ENCODE measurements at places on chromosomes 1 and 21. TPM values are rescaled to one million over a fixed set of nuclear protein-coding genes. Genes with fewer than 3 reads are reported as not detected.

GRCh38 chr1:242405947-242406346 is 118.5 kb downstream of the PLD5 start:
- no peak for DNase-seq

SRGAP2B gene
- total RNA-seq, result 41.2 TPM

DNA sequence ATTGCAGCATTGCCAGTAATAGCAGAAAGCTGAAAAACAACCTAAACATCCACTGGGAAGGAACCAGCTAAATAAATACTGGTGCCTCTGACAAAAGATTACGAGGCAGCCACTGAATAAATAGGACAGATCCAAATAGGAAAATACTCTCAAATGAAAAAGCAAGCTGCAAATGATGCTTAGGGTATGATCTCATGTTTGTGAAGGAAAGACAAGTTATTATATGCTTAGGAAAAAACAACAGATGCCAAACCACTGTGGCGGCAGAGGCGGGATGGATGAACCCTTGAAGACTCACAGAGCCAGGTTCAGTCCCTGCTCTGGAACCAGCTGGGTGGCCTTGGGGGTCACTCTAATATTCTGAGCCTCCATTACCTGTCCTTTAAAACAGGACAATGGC is 41.6 kb downstream of the MATN1 start:
- DNase-seq, result no peak

FAM3B gene
- not detected for total RNA-seq

DNA sequence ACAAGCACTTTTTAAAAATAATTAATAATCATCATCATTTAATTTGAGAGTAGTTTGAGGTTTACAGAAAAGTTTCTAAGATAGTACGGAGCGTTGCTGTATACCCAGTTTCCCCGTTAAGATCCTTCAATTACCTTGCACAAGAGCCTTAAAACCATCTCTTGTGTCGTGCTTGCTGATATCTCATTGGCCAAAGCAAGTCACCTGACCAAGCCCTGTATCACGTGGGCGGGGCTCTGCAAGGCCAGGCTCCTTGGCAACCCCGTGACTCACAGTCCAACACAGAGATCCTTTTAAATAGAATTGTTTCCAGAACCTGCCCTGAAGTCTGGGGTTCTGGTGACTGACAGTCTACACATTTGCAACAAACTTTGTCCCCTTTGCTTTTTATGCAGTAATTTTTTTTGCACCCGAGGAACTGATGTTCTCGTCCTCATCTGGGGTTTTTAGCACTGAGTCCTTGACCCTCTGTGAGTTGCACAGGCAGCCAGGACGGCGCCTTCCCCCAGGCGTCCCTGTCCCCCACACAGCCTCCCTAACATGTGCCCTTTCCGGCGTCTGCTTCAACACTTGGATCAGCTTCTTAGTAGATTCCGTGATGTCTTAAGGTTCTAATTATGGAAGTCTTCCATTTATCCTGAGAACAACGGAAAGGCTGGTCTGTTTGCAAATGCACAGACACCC is 183.3 kb upstream of the TMEM51 start:
- DNase-seq, result no peak

- no peak for DNase-seq
Measured at GRCh38 chr1:178806665-178807300, 64.1 kb downstream of the ANGPTL1 start.

DNA sequence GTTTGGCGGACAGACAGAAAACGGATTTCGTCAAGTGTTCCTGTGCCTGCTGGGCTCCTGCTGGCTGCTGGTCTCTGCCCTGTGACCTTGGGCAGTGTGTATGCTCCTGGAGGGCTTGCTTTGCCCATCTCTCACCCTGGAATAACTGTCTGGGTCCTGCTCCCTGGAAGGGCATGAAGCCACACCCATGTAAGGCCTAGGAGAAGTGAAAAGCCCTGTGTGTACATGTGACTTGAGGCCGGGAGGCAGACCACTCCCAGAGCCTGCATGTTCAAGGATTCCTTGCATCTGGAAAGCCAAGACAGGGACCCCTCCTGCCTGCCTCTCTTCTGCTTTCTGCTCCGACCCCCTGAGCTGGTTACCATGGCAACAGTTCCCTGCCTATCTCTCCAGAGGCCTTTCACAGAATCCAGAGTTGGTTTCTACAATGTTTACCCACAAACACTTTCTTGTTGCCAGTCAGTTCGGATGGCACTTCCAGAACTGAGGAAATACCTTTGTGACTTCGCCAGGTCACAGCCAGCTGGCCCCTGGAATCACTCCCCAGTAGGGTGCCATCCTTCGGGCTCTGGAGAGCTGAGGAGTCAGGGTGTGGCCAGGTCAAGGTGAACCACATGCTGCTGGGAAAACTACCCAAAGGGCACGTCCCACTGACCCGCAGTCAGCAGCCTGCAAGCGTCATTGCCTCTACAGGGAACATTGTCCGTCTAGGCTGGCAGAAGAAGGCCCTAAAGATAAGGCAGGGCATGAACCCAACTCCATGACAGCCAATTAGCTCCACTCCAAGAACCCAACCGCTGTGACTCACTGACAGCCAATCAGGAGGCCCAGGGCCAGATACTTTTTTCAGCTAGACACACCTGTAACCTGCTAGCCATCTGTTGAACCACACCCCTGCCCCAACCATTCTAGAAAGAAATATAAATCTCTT is 14.7 kb upstream of the GPR37L1 start:
- DNase-seq, result no peak

- DNase-seq, result no peak
Measured at GRCh38 chr1:164466429-164466828, 92.6 kb upstream of the PBX1 start.

DNA sequence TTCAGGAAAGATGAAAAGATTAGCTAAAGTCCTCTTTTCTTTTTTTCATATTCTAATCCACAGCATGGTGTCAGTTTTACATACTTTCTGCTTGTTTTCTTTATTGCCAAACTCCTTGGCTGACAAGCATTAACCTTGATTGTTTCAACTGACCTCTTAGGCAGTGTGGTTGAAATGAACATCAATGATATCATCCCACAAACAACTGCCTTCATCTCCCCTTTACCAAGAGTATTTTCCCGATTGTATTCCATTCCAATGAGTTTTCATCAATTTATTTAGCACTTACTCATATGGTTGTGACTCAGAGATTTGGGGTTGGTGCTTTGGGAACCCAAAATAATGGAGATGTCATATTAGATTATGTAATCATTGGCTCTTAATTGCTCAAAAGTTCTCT is 71.8 kb downstream of the SPAG17 start:
- no peak for DNase-seq

- no peak for DNase-seq
Measured at GRCh38 chr1:219347921-219348391, 174.3 kb downstream of the LYPLAL1 start.

- DNase-seq, result no peak
Measured at GRCh38 chr21:42734323-42734971, 81.0 kb downstream of the PDE9A start.

GRCh38 chr1:204174958-204175357 is 8.8 kb upstream of the REN start:
- DNase-seq, result no peak

GRCh38 chr1:119984771-119985170 is 84.7 kb downstream of the NOTCH2 start:
- DNase-seq, result no peak

DNA sequence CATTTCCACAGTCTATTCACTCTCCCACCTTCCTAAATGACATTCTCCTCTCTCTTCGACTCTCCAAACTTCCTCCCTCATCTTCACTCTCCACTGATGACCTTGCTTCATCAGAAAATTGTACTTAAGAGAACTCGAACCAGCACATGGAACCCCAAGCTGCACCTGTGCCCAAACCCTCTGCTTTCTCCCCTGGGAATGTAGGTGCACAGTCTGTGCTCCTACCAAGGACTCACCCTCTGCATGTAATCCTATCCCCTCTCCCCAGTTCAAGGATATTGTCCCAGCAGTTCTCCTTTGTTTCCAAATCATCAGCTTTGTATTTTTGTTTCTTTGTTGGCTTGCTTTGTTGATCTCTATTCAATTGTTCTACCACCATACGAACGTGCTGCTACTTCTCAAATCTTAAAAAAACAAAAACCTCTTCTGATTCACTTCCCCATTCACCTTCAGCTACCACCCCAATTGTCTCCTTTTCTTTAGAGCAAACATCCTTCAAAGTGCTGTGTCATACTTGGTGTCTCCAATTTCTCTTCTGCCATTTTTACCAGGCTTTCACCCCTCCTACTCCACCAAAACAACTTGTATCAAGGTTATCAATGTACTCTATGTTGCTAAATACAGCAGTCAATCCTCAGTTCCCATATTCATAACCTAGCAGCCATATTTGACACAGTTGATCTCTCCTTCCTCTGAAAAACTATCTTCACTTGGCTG is 26.8 kb downstream of the RAB3B start:
- no peak for DNase-seq

DNA sequence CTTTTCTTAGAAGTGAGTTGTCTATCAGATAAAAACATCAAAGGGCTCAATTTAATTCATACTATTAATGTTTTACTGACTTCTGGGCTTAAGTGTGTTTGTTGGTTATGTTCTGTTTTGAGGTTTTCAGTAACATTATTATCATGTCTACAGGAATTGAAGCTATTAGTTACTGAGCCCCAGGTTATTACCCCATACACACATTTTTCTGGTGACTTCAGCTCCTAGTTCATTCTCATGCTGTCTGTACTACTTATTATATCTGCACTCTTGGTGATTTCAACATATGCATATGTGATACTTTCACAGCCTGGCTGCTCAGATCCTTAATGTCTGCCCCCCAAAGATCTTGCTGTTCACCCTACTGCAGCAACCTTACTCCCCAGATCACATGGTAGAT is 27.0 kb upstream of the SGIP1 start:
- no peak for DNase-seq

ANKRD34A gene
- 2.0 TPM for total RNA-seq

- DNase-seq, result no peak
Measured at GRCh38 chr1:77881061-77881460, 7.4 kb upstream of the NEXN start.

DNA sequence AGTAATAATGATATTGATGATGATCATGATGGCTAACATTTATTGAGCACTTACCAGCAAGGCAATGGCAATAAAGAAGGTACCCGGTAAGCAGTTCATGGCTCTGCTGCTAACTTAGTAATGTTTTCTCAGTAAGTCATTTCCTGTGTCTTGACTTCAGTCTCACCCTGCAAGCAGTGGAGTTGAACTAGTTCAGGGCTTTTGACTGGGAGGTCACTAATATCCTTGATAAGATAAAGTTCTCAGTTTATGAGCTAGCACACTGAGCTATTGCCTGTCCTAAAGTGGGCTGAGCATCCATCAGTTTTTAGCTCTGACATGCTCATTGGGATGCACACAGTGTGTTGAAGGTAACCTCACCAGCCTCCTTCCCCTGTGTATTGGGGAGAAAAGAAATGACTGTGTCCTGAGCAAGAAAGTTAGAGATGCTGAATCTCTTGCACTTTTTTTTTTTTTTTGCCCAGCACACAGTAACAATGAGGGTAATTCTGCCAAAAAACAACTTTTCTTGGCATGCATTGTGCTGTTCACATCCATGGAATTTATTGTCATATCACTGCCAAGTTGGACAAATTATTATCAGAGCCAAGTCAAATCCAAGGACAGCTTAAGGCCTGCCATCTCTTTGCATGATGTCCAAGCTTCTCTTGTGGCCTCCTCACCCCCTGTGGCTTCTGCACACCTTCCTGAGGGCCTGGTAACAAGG is 55.5 kb upstream of the GADD45A start:
- DNase-seq, result no peak

DNA sequence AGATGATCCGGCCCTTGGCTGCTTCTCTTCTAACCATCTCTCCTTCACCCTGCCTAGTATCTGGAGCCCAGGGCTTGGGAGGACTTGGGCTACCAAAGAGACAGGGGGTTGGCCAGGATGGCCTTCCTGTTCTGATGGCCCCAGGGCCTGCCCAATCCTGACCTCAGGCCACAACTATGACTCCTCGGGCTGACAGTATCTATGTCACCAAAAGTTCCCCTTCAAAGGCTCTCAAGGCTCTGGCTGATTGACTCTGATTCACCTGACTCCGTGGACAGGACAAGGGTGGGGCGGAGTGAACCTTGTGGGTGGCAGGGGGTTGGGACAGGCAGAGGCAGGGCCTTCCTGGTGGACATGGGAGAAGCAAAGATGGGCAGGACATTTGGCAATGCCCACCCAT is 12.7 kb downstream of the MEF2D start:
- no peak for DNase-seq

TNFRSF4 gene
- total RNA-seq, result 0.59 TPM

ITGB3BP gene
- 15.6 TPM for total RNA-seq

DNA sequence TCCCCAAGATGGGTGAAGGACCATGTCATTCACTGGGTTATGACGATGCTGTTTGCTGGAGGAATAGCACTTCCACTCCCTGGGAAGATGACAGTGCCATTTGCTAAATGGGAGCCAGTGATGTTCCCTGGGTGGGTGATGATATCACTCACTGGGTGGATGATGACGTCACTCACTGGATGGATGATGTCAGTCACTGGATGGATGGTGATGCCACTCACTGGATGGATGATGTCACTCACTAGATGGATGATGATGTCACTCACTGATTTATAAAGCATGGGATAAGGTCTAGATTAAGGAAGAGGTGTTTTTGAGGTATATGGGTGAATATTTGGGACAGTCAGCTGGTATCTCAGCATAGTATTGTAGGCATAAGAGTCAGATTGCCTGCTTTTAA is 457.2 kb downstream of the AJAP1 start:
- no peak for DNase-seq

- peak; percentile 42 for DNase-seq
Measured at GRCh38 chr21:42641311-42642218, 11.9 kb upstream of the PDE9A start.

GRCh38 chr1:244029124-244029523 is 22.0 kb upstream of the ZBTB18 start:
- no peak for DNase-seq

- no peak for DNase-seq
Measured at GRCh38 chr1:244231572-244232315, 180.7 kb downstream of the ZBTB18 start.

PRAMEF27 gene
- not detected for total RNA-seq

GRCh38 chr1:36160949-36161485 is 5.1 kb downstream of the MAP7D1 start:
- DNase-seq, result no peak

- DNase-seq, result no peak
Measured at GRCh38 chr1:112244131-112244530, 151.9 kb upstream of the CTTNBP2NL start.

LRRC38 gene
- total RNA-seq, result not detected

HSD3B2 gene
- not detected for total RNA-seq

GRCh38 chr1:152084853-152085252 is 4.0 kb downstream of the TCHHL1 start:
- DNase-seq, result no peak

DNA sequence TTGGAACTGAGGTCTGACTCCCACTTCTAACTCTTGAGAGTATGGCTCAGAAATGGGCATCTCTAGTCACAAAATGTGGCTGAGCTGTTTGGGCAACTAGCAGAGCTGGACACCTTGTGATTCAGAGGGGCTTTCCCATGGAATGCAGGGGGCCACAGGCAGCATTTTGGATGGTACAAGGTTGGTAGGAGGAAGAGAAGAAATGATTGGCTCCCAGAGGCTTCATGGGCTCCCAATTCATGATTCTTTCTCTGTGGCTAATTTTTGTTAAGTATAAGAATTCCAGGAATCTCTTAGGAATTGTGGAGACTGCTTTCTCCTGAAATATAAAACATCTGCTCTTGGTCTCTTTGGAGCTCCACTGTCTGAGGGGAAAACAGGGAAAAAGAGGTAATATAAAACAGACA is 49.7 kb downstream of the PBX1 start:
- DNase-seq, result no peak

SV2A gene
- 15.3 TPM for total RNA-seq

PAX7 gene
- not detected for total RNA-seq

WNT4 gene
- 0.08 TPM for total RNA-seq
